HTR-8/SVneo (cell line): ENCODE measurements at places on chromosomes 7 and 10.

- DNase-seq, result no peak
Observed at GRCh38 chr10:44016589-44017482, 368.1 kb downstream of the CXCL12 start.

- DNase-seq, result no peak
Observed at GRCh38 chr10:100655760-100656421, 89.5 kb upstream of the PAX2 start.

GRCh38 chr7:157604661-157605381 lies 268.0 kb downstream of the DNAJB6 start:
- DNase-seq, result no peak

GRCh38 chr7:138226001-138226476 lies 149.8 kb downstream of the AKR1D1 start:
- DNase-seq, result peak; percentile 9

DNA sequence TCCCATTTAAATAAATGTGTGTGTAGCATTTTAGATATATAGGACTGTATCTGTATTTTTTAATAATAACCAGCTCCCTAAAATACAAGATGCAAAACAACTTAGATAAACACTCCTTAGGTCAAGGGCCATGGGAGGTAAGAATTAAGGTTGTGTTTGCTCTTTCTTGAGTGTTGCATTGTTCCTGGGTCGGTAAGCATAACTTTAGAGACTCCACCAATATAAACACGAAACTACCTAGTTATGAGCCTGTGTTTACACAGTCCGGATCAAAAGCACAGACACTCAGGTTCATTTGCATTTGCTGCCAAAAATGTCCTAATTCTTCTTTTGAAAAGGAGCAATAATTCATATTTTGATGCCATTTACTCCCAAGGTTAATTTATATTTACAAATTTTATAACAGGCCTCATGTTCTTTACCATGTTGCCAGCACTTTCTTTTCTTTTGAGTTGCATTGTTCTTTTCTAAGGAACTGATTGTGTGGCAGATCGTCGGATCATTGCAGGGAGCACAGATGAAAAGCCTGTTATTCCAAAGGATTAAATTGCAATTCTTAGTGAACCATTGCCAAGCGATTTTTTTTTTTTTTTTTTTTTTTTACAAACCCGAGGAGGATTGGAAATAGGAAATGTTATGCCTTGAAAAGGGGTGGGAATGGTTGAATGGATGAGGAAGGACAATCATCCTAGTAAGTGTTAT lies 45.8 kb upstream of the GLCCI1 start:
- no peak for DNase-seq

DNA sequence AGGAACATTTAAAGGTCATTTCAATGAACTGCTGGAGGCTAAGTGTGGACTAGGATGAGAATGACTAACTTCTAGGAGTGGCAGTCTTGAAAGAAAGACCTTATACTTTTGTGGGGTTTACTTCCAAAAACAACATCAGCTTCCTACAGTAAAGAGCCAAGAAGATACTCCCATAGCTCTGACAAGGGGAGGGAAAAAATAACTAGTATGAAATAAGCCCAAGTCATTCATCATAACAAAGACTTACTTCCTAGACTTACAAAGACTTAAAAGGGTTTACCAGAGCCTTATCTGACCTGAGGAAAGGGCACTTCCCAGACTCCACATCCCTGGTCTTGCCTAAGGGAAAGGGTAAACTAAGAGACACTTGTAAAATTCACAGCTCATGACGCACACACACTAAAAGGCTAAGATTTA lies 31.7 kb downstream of the ARHGAP12 start:
- peak; percentile 18 for DNase-seq

GRCh38 chr10:126059076-126059826 lies 162.9 kb downstream of the FANK1 start:
- DNase-seq, result no peak

DNA sequence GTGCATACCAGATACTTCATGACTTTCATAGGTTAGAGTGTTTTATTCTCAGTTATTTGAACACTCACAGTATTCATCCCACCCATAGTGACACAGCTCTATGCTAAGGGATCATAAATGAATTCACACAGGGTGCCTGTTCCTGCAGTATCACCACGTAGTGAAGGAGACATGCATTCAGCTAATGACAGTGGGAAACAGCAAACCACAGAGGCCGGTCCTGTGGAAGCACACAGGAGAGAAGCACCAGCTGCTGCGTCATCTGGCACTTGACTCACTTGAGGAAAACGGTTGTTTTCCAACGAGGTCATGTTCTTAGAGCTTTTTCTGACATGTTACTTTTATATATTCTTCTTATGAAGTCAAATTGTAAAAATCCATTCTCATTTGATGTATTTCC lies 73.0 kb downstream of the UBE3C start:
- no peak for DNase-seq

- no peak for DNase-seq
Observed at GRCh38 chr10:58180666-58181065, 87.0 kb downstream of the IPMK start.

GRCh38 chr10:89167915-89168314 lies 39.2 kb downstream of the CH25H start:
- DNase-seq, result no peak

GRCh38 chr7:124489082-124489819 lies 276.3 kb downstream of the GPR37 start:
- DNase-seq, result no peak
